Uterine smooth muscle cell (primary cell): ENCODE measurements at places on chromosomes 4 and X. TPM values are rescaled to one million over a fixed set of nuclear protein-coding genes. Genes with fewer than 3 reads are reported as not detected.

PABPC5 gene
- 1.8 and 2.5 TPM in 2 replicates for total RNA-seq

CXorf49 gene
- total RNA-seq, result not detected in 2 replicates

PHEX gene
- total RNA-seq, result 0.55 and 1.00 TPM in 2 replicates

TEX13C gene
- not detected in 2 replicates for total RNA-seq

BRS3 gene
- total RNA-seq, result not detected in 2 replicates

MFAP3L gene
- 0.55 and 2.6 TPM in 2 replicates for total RNA-seq

MUC7 gene
- not detected in 2 replicates for total RNA-seq

APBB2 gene
- total RNA-seq, result 46.8 and 54.6 TPM in 2 replicates

PGK1 gene
- total RNA-seq, result 369 and 371 TPM in 2 replicates

SLC9B1 gene
- 0.55 and 0.87 TPM in 2 replicates for total RNA-seq
